ENCODE measurements at places on chromosomes 7 and 10.

GRCh38 chr7:140096459-140096858, 33.7 kb upstream of the PARP12 start:
- DNase-seq, result no peak

GRCh38 chr7:25959168-25959734, 192.7 kb upstream of the NFE2L3 start:
- no peak for DNase-seq

- DNase-seq, result no peak
Observed at GRCh38 chr10:61836888-61837754, 64.4 kb upstream of the ARID5B start.

DNA sequence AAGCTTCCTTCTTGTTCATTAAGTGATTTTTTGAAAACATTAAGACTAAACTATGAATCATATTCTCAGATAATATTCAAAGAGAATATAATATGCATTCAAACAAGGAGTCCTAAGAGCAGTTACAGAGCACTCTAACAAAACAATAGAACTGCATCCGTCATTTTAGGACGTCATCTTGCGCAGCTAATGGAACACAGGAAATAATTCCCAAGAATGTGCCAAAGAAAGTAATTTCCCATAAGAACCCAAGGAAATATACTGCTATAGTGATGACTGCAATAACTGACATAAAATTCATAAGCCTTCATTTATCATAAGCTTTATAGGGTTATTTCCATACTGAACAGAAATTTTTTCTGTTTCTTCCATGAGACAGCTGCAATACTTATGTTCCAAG, 28.3 kb upstream of the CASD1 start:
- DNase-seq, result no peak

GRCh38 chr7:103856929-103857328, 132.5 kb downstream of the RELN start:
- DNase-seq, result no peak

Measured in SIG-M5 (cell line).